D721Med (cell line): ENCODE measurements at places on chromosomes 1 and 21.

DNA sequence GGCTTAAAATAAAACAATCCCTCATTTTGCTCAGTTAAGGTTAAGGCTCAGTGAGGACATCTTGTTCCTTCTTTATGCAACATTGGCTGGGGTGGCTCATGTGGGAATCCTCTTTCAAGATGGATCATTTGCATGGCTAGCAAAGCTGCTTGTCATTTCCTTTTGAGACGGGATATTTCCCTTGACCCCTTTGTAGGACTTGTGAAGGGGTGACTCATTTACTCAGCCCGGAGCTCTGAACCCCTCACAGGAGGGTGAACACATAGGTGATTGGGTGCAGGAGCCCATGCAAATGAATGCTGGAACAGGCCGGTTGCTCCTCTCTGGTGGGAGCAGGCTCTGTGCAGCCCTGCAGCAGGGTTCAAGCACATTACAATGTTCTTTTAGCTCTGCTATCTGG is 15.8 kb upstream of the C8A start:
- no peak for DNase-seq

- no peak for DNase-seq
Measured at GRCh38 chr1:196380316-196380715, 227.9 kb downstream of the KCNT2 start.

DNA sequence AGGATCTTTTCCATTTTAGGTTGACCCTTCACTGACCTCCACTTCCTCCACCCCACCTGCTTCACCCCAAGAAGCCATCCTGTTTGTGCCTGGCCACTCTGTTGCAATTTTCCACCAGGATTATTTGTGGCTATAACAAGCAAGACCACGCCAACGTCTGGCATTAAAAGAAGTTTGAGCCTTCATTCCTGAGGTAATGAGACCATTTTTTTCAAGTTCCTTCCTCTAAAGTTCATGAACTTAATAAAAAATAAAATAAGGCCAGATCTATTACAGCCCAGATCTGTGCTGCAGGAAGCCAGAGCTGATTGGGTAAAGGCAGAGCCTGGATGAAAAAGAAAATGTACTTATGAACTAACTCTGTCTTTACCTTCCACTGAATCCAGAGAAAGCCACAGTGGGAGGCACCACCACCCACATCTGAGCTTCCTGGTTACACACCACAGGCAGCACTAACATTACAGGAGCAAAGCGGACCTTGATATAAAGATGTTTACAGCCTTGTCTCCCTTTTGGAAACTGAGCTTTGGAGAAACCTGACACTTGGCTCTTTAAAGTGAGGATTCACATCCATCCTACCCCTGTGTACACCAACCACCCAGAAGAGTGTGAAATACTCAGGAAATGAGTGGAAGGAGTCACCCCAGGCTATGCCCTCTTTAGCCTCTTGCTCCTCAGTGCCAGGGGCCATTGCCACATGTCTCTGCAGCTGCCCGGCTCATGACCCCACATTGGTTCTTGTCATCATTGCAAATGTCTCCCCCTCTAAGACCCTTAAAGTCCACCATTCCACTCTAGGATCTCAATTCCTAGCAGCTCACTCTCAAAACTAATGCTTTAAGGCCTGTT is 293.6 kb downstream of the PLPP3 start:
- DNase-seq: no peak

GRCh38 chr1:212553676-212554075 is 54.9 kb upstream of the ATF3 start:
- no peak for DNase-seq

- DNase-seq: no peak
Measured at GRCh38 chr1:22296701-22297591, 154.0 kb upstream of the WNT4 start.
